ENCODE measurements at places on chromosomes 7 and 10.
A peak's percentile ranks its signal among the peaks of the same experiment; 100 is the strongest.

GRCh38 chr7:92621026-92621540, 30.9 kb upstream of the FAM133B start:
- DNase-seq = peak; percentile 27

GRCh38 chr7:121578669-121579068, 182.6 kb upstream of the FAM3C start:
- DNase-seq = no peak

- DNase-seq = no peak
Observed at GRCh38 chr10:119919271-119919670, 26.7 kb downstream of the SEC23IP start.

DNA sequence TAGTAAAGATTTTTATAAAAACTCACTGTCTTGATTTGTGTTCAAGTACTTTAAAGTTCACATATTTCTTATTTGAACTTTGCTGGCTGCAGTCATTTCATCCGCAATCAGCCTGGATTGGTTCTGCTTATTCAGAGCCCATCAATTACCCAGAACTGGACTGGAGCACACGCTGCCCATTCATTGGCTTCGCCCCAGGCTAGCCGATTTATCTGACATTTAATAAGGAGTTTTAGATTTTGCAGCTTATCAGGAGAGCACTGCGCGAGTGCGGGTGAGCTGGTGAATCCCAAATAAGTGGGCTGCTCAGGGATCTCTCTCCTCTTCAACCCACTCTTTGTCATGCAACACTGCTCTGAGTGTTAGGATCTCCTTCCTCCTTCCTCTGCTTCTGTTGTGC, 166.0 kb upstream of the GPR26 start:
- no peak for DNase-seq

- DNase-seq = no peak
Observed at GRCh38 chr7:157840914-157841772, 504.3 kb downstream of the DNAJB6 start.

DNA sequence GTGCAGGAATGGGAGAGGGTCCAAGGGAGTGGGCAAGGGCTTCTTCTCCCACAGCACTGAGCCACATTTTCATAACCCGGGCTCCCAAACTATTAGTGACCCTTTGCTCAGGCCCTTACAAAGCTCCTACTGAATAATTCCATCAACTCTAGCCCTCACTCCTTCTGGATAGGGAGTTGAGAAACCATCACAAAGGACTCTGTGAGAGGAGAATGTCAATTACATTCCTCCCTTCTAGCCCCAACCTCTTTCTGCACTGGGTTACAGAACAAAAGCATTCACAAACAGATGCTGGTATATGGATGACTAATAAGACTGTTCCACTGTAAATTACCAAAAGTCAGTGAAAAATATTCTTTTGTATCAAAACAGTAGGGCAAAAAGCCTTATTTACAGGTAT, 203.7 kb downstream of the SORCS1 start:
- no peak for DNase-seq

- no peak for DNase-seq
Observed at GRCh38 chr7:1361016-1361755, 98.1 kb downstream of the MICALL2 start.

DNA sequence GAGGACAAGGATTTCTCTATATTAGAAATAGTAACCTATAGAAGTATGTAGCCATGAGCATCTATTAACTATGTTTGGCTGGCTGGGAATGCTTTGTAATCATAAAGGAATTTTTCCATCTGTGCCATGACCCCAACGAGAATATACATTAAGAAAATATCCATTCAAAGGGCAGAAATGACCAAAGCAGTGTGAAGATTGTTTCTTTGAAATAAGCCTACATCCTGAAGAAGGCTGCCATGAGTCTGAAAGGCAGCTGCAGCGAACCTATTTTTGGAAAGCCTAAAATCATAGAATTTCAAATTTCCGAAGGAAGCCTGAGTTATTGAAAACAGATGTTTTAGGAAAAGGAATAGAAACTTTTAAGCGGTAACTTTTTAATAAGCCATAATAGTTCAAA, 244.2 kb upstream of the FOXK1 start:
- DNase-seq = no peak

- no peak for DNase-seq
Observed at GRCh38 chr10:131731780-131732630, 168.8 kb upstream of the PPP2R2D start.

DNA sequence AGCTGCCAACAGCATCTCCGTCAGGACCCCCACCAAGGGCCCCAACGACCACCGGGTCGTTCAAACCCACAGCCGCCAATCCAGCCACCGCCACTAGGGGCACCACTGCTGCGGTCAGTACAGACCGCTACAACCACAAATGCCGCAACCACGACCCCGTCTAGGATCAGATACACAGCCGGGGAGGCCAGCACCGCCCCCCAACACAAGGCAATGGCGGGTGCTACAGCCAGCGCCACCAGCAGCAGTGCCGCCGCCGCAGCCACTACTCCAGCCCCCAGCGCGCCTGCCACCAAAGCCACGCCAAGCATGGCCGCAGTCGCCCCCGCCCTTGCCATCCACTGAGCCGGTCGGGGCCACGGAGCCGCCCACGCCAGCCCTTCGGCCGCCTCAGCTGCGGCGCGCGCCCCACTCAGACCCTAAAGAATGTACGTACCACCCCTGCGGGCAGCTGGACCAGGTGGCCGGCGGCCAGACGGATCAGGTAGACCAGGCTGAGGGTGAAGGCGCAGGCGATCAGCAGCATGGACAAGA, 473 bp downstream of the CYP51A1 start:
- no peak for DNase-seq

GRCh38 chr10:91596825-91597196, 36.1 kb downstream of the PPP1R3C start:
- no peak for DNase-seq

DNA sequence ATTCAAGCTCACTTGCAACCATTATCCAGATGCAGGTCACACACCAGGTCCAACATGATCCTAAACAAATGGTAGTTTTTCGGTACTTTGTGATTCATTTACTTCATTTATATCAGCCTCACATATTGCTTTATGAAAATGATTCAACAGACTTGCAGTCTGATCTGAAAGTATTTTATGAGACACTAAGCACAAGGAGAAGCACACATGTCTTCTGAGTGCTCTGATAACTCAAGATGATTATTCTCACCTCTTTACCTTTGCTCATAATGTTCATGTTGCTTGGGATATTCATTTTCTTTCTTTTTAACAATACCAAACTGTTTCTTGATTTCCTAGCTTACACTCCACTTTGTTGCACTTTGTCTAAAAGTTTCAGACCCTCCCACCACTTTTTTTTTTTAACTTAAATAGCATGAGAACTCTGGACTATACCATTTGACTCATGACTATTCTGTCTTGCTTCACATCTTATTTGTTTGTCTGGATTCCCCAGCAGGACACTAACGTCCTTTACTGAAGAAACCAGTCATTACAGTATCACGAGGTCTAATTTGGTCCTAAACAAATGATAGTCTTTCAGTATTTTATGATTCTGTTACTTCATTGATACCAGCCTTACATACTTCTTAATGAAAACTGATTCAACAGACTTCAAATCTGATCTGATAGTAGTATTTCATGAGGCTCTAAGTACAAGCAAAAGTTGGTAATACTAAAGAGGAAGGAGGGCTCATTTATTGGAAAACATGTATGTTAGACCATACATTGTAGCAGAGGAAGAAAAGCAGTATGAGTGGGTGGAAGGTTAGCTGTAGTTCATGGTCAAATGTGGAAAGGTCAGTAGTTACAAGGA, 171.8 kb upstream of the AHR start:
- DNase-seq = no peak

GRCh38 chr7:91420606-91421005, 156.4 kb downstream of the FZD1 start:
- DNase-seq = no peak

- no peak for DNase-seq
Observed at GRCh38 chr7:13826752-13827151, 162.7 kb downstream of the ETV1 start.

- no peak for DNase-seq
Observed at GRCh38 chr7:2060701-2061100, 172.0 kb downstream of the MAD1L1 start.

DNA sequence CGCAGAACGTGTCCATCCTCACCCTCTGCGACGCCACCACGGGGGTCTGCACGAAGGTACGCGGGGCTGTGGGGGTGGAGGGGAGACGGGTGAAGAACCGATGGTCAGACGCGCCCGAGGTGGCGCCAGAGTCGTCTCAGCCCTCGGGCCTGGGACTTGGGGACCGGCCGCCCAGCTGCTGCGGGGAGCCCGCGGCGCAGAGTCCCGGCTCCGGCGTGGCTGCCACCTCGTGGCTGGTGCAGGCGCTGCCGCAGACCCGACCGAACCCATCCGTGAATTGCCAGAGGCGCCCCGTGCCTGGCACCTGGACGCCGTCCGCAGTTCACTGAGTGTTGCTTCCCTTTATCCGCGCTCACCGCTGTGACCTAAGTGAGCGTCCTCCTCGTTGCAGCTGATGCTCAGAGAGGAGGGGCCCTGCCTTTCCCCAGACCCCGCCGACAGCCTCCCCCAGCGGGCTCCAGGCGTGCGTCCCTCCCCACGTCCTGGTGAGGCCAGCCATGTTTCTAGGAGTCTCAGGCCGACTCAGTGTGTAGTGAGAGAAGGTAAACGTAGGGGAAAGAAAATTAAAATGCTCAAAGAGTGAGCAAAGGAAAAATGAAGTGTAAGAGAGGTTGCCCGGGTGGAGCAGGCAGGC, 208.7 kb downstream of the PAXIP1 start:
- DNase-seq = no peak

GRCh38 chr10:71921324-71922027, 42.7 kb upstream of the CHST3 start:
- DNase-seq = no peak

- DNase-seq = no peak
Observed at GRCh38 chr7:142855114-142855743, 353 bp downstream of the EPHB6 start.

GRCh38 chr7:133723044-133723443, 404.1 kb upstream of the LRGUK start:
- DNase-seq = no peak

GRCh38 chr7:132312531-132313055, 263.7 kb downstream of the PLXNA4 start:
- no peak for DNase-seq

- DNase-seq = no peak
Observed at GRCh38 chr7:154566877-154567276, 436.0 kb downstream of the PAXIP1 start.

GRCh38 chr10:96890580-96890979, 58.5 kb downstream of the LCOR start:
- DNase-seq = no peak

- no peak for DNase-seq
Observed at GRCh38 chr10:11058965-11059364, 41.3 kb downstream of the CELF2 start.

- no peak for DNase-seq
Observed at GRCh38 chr10:4450981-4451908, 374.8 kb upstream of the AKR1E2 start.

DNA sequence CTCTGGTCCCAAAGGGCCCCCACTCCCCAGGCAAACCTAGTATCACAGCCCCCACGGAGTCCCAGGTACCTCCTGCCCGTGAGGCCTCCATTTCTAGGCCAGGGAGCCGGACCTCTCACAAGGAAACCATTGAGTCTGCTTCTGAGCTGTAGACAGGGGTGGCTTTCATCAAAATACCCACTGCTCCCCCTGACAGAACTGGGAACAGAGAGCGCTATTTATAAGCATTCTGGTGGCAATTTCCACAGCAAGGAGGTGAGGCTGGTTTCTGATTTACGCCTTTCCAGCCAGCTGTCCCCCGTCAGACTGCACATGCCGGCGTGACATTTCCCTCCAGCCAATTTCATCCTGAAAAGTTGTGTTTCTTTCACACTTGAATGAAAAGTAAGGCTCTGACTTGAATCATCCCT, 407.5 kb upstream of the PRKCQ start:
- no peak for DNase-seq

DNA sequence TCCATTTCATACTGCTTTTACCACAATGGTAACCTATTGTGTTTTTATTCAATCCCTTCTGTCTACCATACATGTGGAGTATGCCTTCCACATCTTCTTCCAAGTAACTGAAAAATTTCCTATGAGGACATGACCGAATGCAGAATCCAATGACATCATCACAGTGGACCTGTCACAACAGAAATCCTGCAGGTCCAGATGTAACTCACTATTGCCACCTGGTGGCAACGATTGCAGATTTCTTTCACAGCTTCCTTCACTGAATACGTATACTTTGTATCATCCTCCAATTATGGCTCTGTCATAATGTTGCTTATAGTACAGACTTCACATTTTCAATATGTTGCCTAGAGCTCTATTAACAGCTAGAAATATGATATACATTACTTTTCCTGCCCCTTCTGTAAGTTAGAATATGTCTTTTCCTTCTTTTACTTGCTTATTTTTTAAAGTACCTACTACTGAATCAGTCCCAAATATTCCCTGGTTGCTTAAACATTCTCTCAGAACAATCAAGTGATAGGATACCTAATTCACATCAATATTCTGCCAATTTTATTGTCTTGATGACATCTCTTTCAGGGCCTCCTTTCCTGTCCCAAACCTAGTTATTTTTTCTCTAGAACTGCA, 45.4 kb downstream of the SLC13A1 start:
- no peak for DNase-seq

GRCh38 chr10:95785317-95785716, 29.4 kb downstream of the ENTPD1 start:
- DNase-seq = no peak

GRCh38 chr10:85995791-85996190, 370.8 kb downstream of the GRID1 start:
- no peak for DNase-seq

DNA sequence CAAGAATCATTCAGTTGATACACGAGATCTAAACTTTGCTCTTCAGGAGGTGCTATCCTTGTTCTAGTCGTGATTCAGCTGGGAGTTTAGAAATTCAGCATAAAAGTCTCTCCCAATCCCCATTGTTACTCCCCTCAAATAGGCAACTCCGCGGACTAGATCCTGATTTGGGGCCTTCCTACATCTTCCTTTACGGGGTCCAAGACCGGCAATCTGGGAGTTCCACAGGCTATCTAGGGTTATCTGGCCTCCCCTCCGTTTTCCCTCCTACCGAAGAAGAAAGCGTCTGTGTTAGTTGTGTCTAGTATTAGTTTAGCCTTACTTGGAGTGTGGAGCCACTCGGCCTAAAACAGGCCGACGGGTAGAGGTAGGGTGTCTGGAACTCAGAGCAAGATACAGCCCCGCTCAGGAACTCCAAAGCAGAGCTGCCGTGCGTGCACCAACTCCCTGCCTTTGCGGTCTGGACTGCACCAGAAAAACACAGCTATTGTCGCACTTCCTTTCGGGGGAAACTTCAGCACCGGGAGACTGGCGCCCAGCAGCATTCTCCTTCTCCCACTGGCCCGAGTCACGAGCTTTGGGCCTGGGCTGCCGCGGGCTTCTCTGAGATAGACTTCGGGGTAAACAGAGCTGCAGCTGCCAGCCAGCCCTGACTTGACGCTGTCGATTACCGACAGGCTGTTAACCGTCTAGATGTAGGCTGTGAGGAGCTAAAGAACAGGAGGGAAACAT, 1.5 kb upstream of the DLX5 start:
- no peak for DNase-seq

GRCh38 chr7:147833970-147834369, 756.6 kb upstream of the C7orf33 start:
- DNase-seq = no peak

GRCh38 chr10:97280783-97281182, 11.7 kb downstream of the ARHGAP19 start:
- DNase-seq = no peak

GRCh38 chr7:24779283-24779655, 22.0 kb upstream of the GSDME start:
- no peak for DNase-seq

Measured in SIG-M5 (cell line).